Lung (tissue), 17 donors: ENCODE measurements at places on chromosomes 5 and 9. TPM values are rescaled to one million over a fixed set of nuclear protein-coding genes. Genes with fewer than 3 reads are reported as not detected.

GRCh38 chr5:157266286-157267007 lies 524 bp downstream of the CYFIP2 start:
- peak; percentile 13 for DNase-seq

GRCh38 chr5:177494346-177495195 lies 2.8 kb downstream of the PDLIM7 start:
- peak; percentile 88 for DNase-seq

DNA sequence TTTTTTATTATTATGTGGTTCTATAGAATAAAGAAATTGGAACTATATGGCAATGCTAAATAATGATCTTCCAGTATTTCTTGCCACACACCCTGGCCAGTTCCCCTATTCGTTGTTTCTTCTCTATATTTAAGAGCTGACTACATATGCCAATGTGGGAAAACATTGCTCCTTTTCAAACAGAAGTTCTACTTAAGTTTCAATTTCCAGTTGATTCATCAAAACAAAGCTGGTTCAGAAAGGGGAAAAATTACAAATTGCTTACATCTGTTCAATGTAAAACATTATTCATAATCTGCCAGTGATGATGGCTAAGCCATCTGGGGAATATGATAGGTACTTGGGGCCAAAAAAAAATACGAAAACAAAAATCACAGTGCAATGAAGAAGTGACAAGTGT lies 76.9 kb downstream of the ST8SIA4 start:
- DNase-seq = no peak

The SPEF2 gene
- 5.7 TPM for polyA plus RNA-seq

The SOHLH1 gene
- not detected for polyA plus RNA-seq

DNA sequence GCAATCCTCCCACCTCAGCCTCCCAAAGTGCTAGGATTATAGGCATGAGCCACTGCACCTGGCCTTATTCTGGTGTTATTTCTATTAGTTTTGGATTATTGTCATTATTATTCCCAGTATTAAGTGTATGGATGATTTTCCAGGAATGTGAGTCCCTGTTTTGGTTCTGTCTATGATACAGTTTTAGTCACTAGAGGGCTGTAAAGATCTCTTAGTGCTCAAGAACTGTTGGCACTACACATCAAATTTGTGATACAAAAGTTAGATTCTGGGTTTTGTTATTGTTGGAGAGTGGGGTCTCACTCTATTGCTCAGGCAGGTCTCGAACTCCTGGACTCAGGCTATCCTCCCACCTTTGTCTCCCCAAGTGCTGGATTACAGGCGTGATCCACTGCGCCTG lies 12.1 kb downstream of the CCL28 start:
- no peak for DNase-seq

DNA sequence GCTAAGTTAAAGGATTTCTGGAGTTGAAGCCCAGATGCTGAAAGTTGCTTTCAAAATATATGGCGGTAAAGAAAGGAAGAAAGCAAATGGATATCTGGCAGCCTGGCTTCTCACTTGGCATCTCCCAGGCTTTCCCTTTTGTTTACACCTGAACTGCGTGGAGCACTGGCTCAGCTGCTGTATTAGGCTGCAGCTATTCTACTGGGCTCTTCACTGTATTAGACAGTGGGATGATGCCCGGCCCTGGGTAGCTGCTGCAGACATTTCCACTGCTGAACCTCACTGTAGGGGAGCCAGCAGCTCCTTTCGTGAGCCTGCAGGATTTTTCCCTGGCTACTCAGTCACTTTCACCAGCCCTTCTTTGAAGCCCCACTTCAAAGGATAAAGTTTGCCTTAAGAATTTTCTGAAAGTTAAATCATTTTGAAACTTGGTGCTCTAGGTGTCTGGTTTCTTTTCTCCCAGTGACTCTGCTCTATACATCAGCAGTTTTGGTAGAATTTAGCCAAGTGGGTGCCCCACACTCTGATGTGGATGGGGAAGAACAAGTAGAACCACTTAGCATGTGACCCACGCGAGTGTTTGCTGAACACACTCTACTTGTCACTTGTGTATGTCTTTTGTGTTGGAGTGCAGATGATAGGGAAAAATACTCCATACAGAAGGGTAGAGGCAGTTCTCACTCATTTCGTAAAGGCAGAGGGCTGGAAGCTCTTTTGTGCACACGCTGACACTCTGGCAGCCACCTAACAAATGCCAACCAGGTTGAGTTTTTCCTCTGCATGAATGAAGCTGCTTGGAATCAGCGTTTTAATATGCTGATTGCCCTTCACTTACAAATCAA lies 49.9 kb downstream of the C9orf152 start:
- peak; percentile 75 for DNase-seq

- DNase-seq = no peak
These were observed 113.3 kb upstream of the SPATA31D4 start for GRCh38 chr9:81814794-81815464.

DNA sequence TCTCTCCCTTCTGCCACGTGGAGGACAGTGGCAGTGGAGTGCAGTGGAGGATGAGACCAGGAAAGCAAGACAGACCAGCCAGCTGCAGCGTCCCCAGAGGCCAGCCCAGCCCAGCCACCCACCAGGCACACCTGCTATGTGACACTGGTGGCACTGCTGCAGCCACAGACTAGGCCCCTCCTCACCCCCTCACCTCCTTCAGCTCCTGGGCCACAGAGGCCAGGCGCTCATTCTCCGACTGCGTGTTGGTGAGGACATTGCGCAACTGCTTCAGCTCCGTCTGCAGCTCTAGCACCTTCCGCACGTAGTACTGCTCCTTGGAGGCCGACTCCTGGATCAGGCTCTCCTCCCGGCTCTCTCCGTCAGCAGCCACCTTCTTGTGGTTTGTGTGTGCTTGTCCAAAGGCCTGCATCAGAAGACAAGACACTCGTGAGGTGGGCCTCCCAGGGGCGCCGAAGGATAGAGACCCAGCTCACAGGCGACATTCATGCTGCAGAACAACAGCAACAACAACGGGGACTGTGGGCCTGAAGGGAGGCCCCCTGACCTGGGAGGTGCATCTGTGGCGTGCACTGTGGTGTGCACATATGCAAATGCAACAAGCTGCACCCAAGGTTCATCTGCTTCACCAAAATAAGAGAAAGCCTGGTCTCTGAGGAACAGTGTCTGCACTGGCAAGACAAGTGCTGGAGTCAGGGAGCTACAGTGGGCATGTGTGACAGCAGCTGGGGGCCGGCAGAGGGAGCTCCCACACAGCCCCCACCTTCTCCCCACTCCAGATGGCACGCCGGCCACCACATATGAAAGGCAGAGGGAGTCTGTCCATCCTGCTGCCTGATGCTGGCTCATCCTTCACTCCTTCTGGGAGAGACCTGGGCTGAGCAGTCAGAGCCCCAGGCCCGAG lies 35.5 kb downstream of the BICD2 start:
- DNase-seq = no peak

GRCh38 chr5:128487041-128487440 lies 51.0 kb downstream of the FBN2 start:
- no peak for DNase-seq

The EIF4E1B gene
- not detected for polyA plus RNA-seq

The SURF1 gene
- 75.3 TPM for polyA plus RNA-seq

The ECM2 gene
- polyA plus RNA-seq = 0.92 TPM

The RNF180 gene
- 2.2 TPM for polyA plus RNA-seq

- peak; percentile 60 for DNase-seq
These were observed 17.5 kb downstream of the NR2F1 start for GRCh38 chr5:93600409-93601070.

- DNase-seq = no peak
These were observed 30.2 kb upstream of the DUSP1 start for GRCh38 chr5:172801179-172801671.

The PCDHGA10 gene
- 0.96 TPM for polyA plus RNA-seq

DNA sequence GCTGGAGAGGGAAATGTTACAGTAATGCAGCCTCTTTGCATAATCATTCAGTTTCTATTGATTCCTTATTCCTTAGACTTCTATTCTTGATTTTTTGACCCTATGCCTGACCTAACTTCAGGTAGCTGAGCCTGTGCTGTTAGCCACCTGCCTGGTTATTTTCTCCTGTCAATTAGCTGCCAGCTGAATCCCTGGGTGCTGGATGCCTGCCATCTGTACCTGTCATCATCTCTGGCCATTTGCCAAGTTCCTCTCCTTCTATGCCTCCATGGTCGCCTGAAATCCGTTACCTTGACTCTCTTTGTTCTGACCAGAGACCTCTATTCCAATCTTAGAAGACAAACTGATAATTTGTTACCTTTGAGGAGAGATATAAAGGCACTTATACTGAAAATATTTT lies 178.3 kb downstream of the CAVIN4 start:
- no peak for DNase-seq

The MATR3 gene
- polyA plus RNA-seq = 96.7 TPM

GRCh38 chr5:170552621-170553115 lies 48.8 kb downstream of the KCNIP1 start:
- peak; percentile 98 for DNase-seq

DNA sequence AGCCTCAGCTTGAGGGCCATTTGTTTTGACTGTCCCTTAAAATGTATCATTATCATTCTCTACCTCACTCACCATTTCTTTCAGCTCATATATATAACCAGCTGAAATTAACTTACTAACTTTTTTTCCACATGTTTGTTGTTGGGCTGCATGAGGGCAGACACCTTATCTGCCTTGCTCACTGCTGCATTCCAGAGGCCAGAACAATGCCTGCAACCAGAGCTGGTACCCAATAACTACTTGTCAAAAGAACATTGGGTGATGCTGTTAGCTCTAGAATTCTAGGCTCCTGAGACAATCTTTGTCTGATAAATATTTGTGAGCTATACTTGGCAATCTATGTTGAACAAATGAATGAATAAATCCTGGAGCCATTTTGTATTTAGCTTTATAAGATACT lies 68.3 kb downstream of the HTR4 start:
- no peak for DNase-seq

- no peak for DNase-seq
These were observed 33.3 kb upstream of the FOXE1 start for GRCh38 chr9:97819735-97820134.

The FUT7 gene
- polyA plus RNA-seq = 0.45 TPM

DNA sequence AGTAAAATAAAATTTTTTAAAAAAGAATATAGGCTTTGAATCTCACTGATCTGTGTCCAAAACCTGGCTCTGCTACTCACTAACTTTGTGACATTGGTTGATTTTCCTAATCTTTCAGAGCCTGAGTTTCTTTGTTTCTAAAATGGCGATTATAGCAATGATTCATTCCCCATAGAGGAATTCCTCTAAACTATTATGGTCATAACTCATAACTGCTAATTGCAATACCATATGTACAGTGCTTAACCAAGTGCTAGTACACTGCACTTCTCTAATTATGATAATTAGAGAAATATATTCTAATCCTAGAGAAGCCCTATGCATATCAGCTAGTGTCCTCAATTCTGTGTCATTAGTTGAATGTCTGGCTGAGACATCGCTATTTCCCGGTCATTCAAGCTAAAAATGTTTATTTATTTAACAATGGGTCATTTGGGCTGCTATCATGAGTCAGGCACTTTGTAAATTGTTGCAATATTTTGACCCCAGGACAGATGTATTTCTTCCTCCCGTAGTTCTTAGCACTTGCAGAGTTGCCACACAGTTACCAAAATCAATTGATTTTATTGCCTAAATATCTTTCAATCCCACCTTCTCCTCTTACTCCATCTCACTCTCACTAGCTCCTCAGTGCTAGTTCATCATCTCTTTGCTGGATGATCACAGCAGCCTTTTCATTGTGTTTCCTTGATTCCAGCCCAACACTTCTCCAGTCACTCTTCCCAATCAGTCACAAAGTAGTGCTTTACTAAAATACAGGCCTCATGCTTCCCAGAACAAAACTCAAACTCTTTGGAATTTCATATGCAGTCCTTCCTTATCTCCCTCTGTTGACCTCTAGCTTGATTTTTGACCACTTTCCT lies 200.9 kb upstream of the PAPPA start:
- DNase-seq = peak; percentile 67

- no peak for DNase-seq
These were observed 573.2 kb downstream of the CCDC171 start for GRCh38 chr9:16126042-16126441.

DNA sequence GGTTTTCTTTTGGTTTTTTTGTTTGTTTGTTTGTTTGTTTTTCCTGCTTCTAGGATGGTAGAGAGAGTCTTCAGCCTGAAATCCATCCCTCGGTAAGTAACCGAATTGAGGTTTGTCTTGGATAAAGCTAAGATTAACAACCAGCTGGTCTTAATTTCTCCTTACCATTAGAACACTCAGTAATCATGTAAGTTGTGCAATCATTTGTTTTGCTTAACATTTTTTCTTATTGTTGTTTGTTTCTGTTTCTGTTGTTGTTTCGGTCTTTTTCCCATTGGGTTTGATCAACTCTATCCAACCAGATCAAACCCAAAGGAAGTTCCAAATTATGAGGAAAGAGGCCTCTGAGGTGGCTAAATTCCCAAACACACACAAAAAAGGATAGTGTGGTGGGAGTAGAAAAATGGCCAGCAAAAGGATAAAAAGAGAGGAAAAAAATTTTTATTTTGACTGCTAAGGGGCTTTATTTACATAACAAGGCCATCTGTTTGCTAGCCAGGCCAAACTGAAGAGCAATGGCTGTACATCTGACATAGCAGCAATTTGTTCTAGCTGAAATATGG lies 49.6 kb upstream of the ANKRD31 start:
- DNase-seq = no peak

DNA sequence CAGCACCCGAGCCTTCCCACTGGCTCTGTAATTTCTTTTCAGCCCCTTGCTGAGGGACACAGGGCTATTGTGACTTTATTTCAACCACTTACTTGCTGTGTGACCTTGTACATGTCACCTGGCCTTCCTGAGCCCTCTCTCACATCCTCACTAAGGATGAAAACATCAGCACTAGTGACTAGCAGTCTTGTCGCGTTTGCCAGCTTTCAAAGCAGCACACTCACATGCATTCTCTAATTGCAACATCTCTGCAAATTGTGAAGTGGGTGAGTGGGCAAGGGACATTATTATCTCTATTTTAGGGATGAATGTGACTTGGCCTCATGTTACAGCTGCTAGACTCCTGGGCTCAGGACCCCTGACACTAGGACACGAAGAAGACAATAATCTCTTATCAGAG lies 144.5 kb downstream of the SEC61B start:
- DNase-seq = no peak

- no peak for DNase-seq
These were observed 22.9 kb downstream of the DNAH5 start for GRCh38 chr5:13921578-13921977.

DNA sequence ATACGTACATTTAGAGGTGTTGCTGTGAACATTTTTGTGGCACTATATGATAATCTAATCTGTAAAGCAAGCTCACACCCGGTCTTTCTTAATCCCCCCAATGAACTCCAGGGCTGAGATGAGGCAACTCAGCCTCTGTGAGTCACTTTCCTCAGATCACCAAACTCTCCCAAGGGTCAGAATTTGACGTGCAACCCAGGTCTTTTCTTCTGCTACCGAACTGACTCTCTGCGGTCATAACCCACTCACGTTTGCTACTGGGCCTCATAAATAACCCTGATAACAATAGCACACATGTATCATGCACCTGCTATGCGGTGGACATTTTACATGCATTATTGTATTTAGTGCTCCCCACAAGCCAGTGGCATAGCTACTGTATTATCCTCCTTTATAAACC lies 153.1 kb downstream of the DROSHA start:
- no peak for DNase-seq

GRCh38 chr5:19802686-19803085 lies 185.3 kb downstream of the CDH18 start:
- no peak for DNase-seq
